Uterus (tissue), 4 donors: ENCODE measurements at places on chromosomes 5 and 9. TPM values are rescaled to one million over a fixed set of nuclear protein-coding genes. Genes with fewer than 3 reads are reported as not detected.

GRCh38 chr5:95620870-95621838, 1.3 kb downstream of the GPR150 start:
- H3K27me3 ChIP-seq, result no peaks in the 10 kb centered on the region
- H3K4me1 ChIP-seq, result peaks cover 5% of the 10 kb centered on the region
- H3K36me3 ChIP-seq, result no peaks in the 10 kb centered on the region

DNA sequence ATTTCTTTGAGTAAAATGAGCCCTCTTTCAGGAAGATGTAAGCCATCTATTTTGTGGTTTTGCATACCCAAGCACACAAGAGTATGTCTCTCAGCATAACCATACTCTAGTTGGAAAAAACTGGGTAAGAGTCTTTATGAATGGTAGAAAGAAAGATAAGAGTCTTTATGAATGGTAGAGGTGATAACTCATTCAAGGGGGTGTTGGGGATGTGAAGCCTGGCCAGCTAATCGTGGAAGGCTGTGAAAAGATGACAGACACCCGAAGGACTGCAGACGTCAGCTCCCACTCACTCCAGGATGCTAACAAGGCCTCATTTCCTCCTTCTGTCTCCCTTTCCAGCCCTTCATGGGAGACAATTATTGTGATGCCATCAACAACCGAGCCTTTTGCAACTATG, 228.5 kb downstream of the PAPPA start:
- H3K27me3 ChIP-seq, result no peaks in the 10 kb centered on the region
- DNase-seq, result no peak
- no peak overlapping the region for H3K4me3 ChIP-seq
- H3K27ac ChIP-seq, result no peak overlapping the region

- DNase-seq, result no peak
- no peak overlapping the region for H3K27ac ChIP-seq
- no peak overlapping the region for H3K4me3 ChIP-seq
These were observed 19.4 kb downstream of the DAP start for GRCh38 chr5:10741661-10742060.

TMEM174 gene
- not detected for total RNA-seq

SLC31A1 gene
- 0.51 TPM for total RNA-seq
